Naive thymus-derived CD8-positive, alpha-beta T cell (primary cell): ENCODE measurements at places on chromosomes 11 and 22. TPM values are rescaled to one million over a fixed set of nuclear protein-coding genes. Genes with fewer than 3 reads are reported as not detected.

FGF3 gene
- total RNA-seq: not detected

DNA sequence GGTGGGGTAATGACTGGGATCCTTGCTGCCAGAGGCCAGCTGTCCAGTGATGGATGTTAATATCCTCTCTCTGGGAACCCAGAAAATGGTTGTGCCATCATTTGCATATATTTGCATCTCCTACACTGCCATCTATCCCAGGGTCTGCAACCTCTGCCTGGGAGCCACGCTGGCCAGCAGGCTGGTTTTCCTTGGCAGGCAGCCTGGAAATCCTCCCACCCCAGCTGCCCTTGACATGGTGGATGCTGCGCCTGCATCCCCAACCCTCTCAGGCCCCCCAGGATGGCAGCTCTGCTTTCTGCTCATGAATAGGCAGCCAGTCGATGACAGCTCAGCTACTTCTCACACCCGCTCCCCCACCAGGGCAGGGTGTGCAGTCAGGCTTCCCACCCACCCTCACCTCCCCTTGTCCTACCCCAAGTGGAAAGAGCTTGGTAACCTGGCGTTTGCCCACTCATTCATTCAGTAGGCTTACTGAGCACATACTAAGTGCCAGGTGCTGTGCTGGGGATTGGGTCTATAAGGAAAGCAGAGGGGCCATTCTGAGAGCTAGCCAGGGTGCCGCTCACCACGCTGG, 202.5 kb downstream of the TRIM29 start:
- DNase-seq: no peak

P2RX6 gene
- total RNA-seq: 4.5 TPM

GRCh38 chr11:46307369-46307768, 29.9 kb downstream of the CREB3L1 start:
- no peak for DNase-seq

- DNase-seq: no peak
Observed at GRCh38 chr11:63673579-63673978, 2.4 kb upstream of the ATL3 start.

PLAAT4 gene
- 97.8 TPM for total RNA-seq

ATM gene
- 837 TPM for total RNA-seq

GRCh38 chr11:47705721-47706120, 9.4 kb downstream of the AGBL2 start:
- DNase-seq: no peak

DNA sequence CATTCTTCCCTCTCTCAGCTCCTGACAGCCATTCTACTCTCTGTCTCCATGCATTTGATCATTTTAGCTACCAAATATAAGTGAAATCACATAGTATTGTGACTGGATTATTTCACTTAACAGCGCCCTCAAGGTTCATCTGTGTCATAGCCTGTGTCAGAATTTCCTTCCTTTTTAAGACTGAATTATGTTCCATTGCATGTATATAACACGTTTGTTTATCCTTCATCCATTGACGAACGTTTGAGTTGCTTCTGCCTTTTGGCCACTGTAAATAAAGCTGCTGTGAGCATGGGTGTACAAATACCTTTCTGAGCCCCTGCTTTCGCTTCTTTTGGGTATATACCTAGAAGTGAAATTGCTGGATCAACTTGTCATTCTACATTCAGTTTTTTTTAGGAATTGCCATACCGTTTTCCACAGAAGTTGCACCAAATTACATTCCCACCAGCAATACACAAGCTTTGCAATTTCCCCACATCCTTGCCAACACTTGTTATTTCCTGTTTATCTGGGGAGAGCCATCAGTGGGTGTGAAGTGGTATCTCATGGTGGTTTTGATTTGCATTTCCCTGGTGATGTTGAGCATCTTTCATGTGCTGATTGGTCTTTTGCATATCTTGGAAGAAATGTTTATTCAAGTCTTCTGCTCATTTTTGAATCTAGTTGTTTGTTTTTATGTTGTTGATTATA, 17.5 kb downstream of the GLB1L2 start:
- no peak for DNase-seq

DNA sequence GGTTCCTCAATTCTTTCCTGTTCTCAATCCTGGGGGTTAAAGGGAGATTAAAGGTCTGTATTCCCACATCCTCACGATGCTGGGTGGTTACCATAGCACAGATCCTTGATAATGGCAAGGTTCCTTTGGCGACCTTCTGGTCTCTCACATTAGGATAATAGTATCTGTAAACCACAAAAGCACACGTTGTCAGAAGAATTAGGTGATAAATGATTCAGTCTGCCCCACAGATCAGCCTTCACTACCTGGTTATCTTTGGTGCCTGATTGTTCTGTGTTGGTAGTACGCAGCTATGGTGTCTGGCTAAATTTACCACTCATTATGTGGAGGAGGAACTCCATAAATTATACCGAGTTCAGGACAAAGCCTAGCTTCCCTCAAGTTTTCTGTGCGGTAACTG, 78.4 kb downstream of the C2CD3 start:
- DNase-seq: no peak

DNA sequence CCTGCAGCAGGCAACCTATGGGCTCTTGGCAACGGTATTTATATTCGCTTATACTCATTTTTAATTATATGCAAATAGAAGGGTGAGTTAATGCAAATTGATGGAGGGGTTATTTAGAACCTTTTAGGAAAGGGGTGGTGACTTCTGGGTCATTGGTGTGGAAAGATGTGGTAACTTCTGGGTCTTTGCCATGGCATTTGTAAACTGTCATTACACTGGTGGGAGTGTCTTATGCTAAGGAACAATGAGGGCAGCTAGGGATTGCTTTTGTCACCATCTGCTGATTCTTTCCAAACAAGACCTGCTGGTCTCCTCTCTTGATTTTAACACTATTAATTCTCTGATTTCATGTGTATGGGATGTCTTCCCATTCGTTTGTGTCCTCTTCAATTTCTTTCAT, 11.7 kb upstream of the KAT5 start:
- DNase-seq: no peak

MS4A12 gene
- not detected for total RNA-seq

- DNase-seq: no peak
Observed at GRCh38 chr11:70619591-70619990, 221.3 kb downstream of the CTTN start.

PATE2 gene
- not detected for total RNA-seq

OR51B5 gene
- not detected for total RNA-seq

GRCh38 chr11:29320196-29320595, 696.6 kb downstream of the KCNA4 start:
- DNase-seq: no peak

GRCh38 chr11:36135076-36135475, 154.1 kb downstream of the COMMD9 start:
- no peak for DNase-seq

NAT10 gene
- total RNA-seq: 92.8 TPM

KRTAP5-10 gene
- total RNA-seq: not detected

DNA sequence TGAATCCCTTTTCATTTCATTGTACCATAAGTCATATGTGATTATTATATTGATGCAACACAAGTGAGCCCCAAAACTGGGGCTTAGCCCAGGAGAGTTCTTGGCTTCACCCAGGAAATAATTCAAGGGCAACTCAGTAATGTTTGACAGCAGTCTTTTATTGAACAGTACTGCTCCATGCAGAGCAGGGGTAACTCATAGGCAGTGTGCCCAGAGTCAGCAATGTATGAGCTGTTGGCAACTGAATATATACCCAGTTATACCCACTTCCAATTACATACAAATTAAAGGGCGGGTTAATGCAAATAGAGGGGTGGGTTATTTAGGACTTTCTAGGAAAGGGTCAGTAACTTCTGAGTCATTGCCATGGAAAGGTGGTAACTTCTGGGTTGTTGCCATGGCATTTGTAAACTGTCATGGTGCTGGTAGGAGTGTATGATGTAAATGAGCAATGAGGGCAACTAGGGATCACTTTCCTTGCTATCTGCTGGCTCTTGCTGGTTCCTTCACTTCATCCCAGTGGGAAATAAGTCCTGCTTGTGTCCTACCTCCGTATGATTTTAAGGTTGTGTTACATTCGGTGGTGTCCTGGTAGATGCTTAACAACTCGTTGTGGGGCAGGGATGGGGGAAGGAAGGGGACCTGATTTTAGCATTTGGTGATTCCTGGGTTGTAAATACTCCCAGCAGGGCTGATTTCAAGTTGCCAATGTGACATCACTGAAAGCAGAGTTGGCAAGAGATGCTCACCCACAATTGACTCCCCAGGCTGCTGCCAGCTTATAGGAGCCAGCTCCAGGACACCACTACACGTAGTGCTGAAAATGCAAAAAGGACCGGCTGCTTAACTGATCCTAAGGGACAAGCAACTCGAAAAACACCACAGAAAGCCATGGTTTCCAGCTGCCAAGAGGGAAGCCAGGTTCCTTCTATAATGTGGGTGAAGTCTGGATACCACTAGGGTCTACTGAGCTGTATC, 70.1 kb downstream of the SYT9 start:
- no peak for DNase-seq

GRCh38 chr22:36554098-36554497, 25.1 kb upstream of the EIF3D start:
- no peak for DNase-seq

SPI1 gene
- total RNA-seq: 4.7 TPM

GRCh38 chr11:11065396-11065795, 207.5 kb upstream of the ZBED5 start:
- no peak for DNase-seq

DNA sequence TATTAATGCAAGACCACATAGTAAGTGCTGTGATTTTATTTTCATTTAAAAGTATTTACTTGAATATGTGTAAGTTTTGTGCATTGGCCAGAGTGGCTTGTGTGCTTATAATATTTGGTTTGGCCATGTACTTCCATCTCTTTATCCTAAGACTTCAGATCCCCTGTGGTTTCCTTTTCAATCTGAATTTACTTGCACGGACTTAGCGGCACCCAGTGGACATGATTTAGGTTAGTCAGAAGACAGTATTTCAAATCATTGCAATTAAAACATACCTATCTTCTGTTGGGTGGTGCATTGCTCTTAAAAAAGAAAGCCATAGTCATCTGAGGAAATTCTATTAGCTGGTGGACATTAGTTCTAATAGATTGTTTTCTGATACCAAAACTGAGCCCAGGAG, 30.7 kb downstream of the PIWIL4 start:
- DNase-seq: no peak

NCAPD3 gene
- total RNA-seq: 42.6 TPM

- DNase-seq: no peak
Observed at GRCh38 chr22:41963453-41964111, 5.7 kb upstream of the SEPTIN3 start.

GRCh38 chr11:1176224-1177019, 18.7 kb downstream of the MUC5AC start:
- DNase-seq: no peak

DNA sequence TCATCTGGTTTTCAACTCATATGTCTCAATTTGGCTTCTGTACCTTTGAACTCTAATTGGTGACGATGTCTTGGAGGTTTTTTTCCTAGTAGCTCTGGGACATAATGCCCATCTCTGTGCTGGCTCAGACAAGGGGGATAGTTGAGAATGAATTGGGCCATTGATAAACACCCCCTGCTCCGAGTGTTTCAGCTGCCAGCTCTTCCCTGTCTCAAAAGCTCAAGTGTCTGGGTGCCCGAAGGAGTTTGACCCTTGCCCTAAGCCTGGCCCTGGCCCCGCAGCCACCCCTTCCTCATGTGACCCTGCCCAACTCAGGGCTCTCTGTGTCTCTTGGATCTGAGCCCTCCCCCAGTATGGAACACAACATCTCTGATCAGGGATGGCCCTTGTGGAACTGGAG, 3.0 kb downstream of the INSC start:
- no peak for DNase-seq

EIF4G2 gene
- 631 TPM for total RNA-seq

- DNase-seq: no peak
Observed at GRCh38 chr11:79201677-79202347, 239.0 kb downstream of the TENM4 start.

DNA sequence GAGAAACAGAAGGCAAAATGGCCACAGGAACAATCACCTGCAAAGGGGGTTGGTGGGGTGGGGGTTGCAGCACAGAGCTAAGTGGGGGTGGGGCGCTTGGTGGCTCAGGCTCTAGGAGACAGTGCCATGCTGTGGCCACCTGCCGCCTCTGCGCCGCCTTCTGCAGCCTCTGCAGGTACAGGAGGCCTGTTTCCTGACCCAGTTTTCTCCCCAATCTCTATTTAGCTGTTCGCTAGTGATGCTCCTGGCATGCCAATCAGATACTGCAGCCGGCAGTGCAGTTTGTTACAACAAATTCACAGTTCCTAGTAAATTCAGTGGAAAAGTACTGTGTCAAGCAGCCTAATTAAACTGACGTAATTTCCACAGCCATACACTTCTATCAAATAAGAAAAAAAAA, 106.4 kb downstream of the SERGEF start:
- no peak for DNase-seq

DNA sequence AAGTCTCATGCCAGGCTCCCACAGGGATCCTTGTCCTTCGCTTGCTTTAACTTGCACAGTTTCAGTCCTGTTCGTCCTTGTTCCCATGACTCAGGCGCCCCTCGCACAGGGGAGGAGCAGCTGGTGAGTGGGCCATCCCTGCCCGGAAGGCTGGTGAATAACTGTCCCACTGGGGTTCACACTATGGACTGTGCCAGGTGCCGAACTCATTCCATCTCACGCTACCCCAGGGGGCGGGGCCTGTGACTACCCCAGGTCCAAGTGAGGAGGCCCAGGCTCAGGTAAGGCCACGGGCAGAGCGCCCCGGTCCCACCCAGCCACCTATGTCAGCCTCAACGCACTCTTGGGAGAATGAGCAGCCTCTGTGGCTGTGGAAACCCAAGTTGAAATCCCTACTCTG, 7.2 kb upstream of the CARD10 start:
- no peak for DNase-seq

DNA sequence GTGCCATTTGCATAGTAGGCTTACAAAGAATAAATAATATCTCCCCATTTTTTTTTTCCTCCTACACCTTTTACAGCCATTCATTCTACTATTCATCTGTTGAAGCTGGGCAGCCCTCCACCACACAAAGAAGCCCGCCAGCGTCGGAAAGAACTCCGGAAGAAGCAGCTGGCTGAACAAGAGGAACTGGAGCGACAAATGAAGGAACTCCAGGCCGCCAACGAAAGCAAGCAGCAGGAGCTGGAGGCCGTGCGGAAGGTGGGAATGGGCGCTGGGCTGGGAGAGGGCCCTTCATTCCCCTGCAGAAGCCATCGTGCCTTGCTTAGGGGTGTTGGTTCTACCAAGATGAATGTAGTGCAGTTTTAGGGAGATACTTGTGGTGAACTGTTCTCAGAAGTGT, 68.6 kb downstream of the SWAP70 start:
- no peak for DNase-seq
